ENCODE measurements at places on chromosomes 2 and 18.

DNA sequence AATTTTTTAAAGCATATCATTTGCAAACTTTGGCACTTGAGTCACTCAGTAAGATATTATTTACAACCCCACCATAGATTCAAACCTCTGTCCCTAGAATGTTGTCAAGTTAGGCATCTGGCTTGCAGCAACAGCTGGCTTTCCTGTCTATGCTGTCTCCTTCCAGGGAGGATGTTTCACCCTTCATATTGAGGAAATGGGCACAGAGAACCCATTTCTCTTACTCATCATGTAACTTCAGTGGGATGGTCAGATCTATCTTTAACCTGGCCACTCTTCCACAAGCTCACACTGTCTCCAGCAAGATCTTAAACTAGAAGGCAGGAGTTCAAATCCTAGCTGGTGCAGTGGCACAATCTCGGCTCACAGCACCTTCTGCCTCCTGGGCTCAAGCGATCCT, 15.8 kb downstream of the LCT start:
- DNase-seq, result no peak

- DNase-seq, result no peak
These were observed 334.5 kb downstream of the SMAD2 start for GRCh38 chr18:47595831-47596501.

DNA sequence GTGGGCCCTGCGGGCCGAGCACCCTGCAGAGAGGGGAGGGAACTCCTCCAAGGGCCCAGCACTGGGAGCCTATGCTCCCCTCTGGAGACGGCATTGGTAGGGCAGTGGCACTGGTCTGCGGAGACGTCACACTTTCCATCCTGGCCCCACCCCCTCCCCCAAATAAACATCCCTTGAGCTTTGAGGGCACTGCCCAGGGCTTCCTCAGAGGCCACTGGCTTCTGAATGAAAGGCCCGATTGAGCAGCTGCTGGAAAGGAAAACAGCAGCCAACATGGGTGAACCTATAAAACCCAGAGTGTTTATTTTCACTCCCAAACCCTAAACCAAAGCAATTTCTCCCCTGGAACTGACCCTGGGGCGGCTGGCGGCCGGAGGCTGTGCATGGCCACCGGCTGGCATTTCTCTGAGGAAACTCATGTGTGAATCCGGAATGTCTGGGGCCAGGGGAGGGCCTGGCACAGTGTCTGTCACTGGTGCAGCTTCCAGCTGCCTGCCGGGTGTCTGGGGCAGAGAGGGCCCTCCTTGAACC, 138.9 kb downstream of the DYSF start:
- no peak for DNase-seq

DNA sequence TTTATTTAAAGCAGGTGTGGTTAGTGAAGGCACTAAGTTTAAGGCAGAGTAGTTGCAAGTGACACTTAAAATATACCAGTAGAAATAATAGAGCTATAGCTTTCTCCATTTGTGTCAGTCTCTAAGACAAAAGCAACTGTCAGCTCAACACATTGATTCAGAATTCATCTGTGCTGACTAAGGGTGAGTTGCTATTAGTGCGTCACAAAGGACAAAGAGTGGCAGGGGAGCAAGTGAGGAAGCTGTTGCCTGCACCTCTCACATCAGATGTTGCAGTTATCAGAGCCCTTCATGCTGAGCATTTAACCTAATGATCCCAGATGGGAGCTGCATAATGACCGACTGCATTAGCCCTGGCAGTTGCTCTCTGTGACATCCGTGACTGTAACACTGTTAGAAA, 138.6 kb downstream of the DTNA start:
- no peak for DNase-seq

- DNase-seq, result no peak
These were observed 106.4 kb downstream of the PID1 start for GRCh38 chr2:229164545-229165249.

GRCh38 chr2:122939796-122940195, 1085.3 kb upstream of the CNTNAP5 start:
- no peak for DNase-seq

- DNase-seq, result no peak
These were observed 17.2 kb downstream of the CNDP2 start for GRCh38 chr18:74513149-74513882.

GRCh38 chr2:68689553-68690537, 44.8 kb upstream of the ARHGAP25 start:
- no peak for DNase-seq

DNA sequence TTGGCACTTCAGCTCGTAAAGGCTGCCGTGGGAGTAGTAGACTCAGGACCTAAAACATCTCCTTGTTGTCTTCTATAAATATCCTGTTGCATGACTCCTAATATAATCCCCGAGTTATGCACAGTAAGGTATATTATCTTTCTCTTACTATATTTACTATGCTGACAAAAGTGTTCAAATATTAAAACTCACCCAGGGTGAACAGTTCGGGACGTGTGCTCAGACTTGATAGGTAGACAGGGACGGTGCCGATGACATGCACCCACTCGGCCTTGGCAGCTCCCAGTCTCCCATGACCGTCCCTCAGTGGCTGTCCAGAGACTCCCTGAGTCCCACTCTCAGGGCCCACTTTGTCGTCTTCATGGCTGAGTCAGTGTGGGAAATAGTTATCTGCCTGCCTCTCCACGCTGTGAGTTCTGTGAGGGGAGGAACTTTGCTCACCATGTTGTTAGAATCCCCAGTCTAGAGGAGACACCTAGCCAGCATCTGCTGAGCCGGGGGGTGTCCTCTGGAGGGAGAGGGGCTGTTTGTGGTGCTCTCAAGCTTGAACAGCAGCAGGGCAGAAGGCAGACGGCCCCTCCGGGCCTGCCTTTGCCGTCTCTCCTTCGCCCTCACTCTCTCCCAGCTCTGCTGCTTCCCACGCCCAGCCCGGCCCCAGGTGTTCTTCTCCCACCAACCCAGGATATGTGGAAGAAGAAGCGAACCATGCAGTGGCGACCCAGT, 75.0 kb downstream of the DGKD start:
- DNase-seq, result no peak

- no peak for DNase-seq
These were observed 633.9 kb upstream of the PKDCC start for GRCh38 chr2:41413813-41414485.

DNA sequence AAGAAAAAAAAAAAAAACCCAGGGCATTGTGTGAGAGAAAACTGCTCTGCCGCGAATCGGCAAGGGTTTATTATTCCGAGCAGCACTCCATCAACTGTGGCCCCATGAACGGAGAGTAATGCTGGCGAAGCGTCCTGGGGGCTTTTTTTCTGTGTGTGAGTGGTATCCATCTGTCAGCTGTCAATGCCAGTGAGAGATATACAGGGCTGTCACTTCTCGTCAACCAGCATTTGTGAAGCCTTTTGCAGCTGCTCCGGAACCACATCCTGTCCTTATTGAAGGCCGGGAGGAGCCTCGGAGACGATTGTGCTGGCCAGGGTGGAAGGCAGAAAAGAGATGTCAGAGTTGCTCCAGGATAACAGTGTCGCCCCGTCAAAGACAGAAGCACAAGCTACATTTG, 356.9 kb upstream of the SMIM21 start:
- no peak for DNase-seq

DNA sequence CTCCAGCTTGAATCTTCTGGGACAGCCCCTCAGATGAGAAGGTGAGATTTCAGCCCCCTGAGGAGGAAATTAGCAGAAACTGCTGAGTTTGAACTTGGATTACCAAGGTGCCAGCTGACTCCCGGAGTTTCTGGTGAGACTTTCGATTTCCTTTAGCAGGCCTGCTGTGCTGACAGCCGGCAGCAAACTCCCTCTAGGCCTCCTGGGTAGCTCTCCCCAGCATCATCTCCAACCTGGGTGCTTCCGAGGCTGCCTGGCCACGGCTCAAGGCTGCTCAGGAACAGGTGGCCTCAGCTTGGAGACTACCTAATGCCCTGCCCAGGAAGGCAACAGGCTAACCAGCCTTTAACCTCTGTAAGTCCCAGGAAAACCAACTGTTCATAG, 16.5 kb downstream of the SDC1 start:
- no peak for DNase-seq

DNA sequence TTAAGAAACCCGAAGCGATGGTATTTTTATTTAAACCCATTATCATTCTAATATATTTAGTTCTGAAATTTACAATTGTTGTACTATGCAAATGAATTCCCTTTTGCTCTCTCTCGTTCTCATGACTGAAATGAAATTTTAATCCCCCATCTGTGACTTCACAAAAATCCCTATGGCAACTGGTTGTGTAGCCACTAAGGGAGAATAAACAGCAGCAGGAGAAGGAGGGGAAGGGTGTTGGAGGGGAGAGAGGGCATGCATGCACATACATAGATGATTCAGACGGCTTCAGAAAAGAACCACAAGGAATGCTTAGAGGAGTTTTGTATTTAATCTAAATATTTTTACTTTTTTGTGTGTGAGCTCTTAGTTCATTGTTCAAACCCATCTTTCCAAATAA, 36.8 kb downstream of the CPS1 start:
- DNase-seq, result no peak
